Activated CD8-positive, alpha-beta T cell treated with anti-CD3 and anti-CD28 coated beads, Interleukin-2, amount 10 ng/mL, durations not matched to agents 7 days and 5 days (primary cell): ENCODE measurements at places on chromosomes 16 and 17. TPM values are rescaled to one million over a fixed set of nuclear protein-coding genes. Genes with fewer than 3 reads are reported as not detected.

GRCh38 chr17:77628035-77628434 lies 330.5 kb upstream of the TNRC6C start:
- no peak for DNase-seq

Gene RHBDL3
- total RNA-seq: 0.82 TPM

DNA sequence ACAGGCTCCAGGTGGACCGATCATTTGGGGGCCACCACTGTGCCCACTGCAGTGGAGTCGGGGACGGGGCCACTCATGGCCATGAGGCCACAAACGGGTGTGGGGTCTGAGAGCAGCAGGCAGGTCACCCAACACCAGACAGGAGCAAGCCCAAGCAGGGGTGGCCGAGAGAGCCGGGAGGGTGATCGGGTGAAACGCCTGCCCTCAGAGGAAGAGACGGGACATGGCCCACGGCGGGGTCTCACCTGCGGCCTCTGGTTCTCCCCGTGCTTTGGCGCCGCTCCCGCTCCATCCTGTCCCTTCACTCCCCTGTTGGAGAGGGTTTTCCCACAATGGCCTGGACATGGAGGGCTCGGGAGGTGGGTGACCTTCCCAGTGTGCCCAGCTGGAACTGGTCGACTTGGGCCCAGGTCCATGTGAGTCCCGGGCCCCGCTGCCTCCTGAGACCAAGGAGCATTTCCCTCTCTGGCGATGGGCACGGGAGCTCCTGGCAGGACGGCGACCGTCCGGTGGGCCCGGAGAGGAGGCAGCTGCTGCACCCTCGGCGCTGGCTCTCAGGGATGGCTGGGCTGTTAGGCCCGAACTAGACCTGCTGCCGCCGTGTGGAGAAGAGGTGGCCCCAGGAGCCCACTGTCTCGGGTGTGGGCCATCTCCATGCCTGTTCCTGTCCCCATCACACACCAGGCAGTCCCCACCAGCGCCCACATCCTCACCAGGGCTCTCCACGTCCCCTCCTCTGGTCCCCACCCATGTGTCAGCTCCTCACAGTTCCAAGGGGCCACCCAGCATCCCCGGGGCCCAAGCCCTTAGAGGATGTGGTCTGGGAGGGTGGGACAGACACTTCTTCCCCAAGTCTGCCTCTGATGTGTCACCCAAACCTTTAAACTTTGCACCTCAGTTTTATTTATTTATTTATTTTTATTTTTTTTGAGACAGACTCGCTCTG lies 13.4 kb upstream of the BAHCC1 start:
- peak; percentile 32 for DNase-seq

GRCh38 chr16:389352-389751 lies 7.6 kb upstream of the PGAP6 start:
- no peak for DNase-seq

DNA sequence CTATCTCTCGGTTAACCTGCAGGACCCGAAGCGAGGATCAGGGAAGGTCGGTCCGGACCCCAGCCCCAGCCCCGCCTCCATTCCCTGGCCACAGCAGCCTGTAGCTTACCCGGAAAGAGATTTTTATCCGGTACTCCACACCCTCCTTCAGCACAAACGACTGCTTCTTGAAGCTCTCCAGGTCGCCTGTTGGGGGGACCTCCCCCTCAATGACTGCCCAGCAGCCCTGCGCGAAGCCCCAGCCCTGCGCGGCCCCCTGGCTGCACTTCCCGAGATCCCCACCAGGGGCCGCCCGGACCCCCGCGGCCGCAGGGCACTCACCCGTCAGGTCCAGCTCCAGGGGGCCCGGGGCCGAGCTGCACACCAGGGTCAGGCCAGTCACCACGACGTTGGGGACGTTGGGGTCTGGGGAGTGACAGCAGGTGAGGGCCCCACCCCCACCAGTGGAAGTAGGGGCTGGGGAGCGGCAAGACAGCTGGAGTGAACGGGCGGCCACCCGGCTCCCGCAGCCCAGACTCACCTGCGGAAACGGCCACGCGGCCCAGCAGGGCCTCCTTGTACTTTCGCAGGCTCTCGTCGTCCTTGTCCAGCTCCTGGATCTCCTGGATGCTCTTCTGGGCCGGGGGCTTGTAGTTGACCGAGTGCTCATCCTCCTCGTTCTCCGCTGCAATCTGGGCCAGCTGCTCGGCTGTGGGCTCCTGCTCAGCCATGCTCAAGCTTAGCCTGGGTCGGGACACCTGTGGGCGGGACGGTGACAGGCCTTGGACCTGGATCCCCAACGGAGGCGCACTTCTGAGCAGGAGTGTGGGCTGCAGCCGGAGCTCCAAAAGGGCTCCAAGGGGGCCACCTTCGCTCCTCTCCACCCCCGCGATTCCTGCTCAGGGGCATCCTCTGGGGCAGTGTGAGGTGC lies 1.7 kb downstream of the ARHGDIA start:
- DNase-seq: peak; percentile 53

- DNase-seq: no peak
These were observed 107.1 kb upstream of the KCNJ16 start for GRCh38 chr17:69967910-69968411.

- DNase-seq: no peak
These were observed 23.1 kb downstream of the PITPNC1 start for GRCh38 chr17:67400193-67400592.

DNA sequence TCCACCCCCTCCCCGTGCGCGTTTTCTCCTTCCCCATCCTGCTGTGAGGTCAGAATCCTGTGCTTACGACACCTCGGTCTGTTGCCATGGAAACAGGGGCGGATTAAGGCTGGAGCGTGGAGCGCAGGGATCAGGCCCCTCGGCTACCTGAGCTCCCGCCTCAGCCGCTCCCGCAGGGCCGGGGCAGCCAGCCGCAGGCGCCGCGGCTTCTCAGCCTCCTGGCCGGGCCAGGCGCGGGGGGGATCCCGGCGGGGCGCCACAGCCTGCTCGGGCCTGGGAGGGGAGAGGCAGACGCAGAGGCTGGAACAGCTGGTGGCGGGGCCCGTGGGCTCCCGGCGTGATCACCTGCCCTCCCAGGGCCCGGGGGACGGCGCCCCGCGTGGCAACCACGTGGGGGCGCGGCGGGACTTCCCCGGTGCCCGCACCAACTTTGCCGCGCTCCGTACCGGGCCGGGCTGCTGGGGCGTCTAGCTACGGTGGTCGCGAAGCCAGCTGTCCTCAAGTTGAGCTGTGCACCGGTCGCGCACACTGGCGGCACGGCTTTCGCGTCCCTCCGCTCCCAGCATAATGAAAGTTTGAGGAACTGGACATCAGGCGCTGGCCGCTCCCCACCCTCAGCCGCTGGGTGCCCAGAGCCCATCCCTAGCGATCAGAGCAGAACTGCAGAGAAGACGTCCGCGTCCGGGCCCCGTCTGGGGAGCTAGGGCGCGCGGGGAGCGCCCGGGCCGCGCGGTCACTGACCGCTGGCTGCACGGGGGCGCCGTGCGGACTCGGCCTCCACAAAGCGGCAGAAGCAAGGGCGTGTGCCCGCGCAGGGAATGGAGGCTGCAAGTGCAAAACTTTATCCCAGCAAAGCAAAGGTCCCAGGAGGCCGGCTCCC lies 1.2 kb downstream of the RTN4RL1 start:
- peak; percentile 34 for DNase-seq

DNA sequence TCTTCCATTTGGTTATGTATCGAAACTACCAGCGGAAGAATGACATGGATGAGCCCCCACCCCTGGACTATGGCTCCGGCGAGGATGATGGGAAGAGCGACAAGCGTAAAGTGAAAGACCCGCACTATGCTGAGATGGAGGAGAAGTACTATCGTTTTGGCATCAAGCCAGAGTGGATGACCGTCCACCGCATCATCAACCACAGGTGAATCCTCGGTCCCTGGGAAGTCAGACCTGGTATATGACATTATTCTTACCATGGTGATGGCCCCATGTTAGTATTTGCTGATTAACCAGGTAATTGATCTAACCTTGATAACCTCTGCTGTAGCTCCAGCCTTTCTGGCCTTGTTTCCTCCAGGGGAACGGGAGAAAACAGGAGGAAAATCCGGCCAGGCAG lies 8.5 kb downstream of the CHD3 start:
- no peak for DNase-seq

Gene CA5A
- total RNA-seq: not detected

Gene NOL3
- 7.4 TPM for total RNA-seq

Gene TPPP3
- total RNA-seq: not detected

Gene CPD
- total RNA-seq: 19.1 TPM

DNA sequence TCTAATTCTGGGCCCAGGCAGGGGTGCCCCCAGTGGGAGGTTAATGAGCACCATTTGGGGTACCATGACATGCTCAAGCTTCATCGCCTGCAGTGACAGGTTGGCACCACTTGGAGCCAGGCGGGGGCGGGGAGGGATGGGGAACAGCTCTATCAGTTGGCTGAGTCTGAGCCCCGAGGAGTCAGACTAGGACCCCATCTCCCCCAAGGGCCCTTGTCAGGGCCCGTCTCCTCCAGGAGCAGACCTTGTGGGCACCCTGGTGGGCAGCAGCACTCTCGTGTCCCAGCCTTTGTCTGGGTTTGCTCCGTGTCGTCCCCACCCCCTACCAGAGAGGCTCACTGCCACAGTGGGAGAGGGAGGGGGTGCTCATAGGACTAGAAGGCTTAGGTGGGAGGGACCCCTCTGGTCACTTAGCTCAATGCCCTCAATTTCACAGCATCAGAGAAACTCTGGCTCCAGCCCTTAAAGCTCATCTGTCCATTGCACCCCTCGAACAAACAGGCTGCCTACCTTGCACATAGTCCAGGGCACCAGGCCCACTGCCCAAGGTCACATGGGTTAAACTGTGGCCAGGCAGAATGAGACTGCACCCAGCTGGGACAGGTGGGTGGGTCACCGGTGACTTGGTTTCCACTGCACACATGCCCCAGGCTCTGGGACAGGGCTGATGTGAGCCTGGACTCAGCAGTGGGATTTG lies 4.1 kb downstream of the PPP1R9B start:
- no peak for DNase-seq

GRCh38 chr16:77063676-77064016 lies 127.3 kb upstream of the MON1B start:
- no peak for DNase-seq

GRCh38 chr17:80625627-80626026 lies 81.0 kb downstream of the RPTOR start:
- no peak for DNase-seq

Gene CNTD1
- total RNA-seq: not detected
